Renal pelvis (tissue), 12 donors: ENCODE measurements at places on chromosomes 11 and 22. TPM values are rescaled to one million over a fixed set of nuclear protein-coding genes. Genes with fewer than 3 reads are reported as not detected.

DNA sequence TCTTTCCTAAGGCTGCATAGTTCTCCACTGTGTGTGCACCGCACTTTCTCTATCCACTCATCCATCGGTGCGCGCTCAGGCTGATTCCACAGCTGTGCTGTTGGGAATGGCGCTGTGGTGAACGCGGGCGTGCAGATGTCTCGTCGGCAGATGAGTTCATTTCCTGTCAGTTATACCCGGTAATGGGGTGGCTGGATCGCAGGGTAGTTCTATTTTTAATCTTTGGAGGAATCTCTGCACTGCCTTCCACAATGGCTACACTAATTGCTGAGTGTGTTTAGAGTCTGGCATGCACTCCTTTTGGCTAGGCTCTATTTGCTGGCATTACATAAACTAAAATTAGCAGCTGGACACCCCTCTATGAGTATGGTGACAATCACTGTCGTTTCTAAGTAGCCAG, 27.9 kb upstream of the KRTAP5-7 start:
- DNase-seq, result no peak

DNA sequence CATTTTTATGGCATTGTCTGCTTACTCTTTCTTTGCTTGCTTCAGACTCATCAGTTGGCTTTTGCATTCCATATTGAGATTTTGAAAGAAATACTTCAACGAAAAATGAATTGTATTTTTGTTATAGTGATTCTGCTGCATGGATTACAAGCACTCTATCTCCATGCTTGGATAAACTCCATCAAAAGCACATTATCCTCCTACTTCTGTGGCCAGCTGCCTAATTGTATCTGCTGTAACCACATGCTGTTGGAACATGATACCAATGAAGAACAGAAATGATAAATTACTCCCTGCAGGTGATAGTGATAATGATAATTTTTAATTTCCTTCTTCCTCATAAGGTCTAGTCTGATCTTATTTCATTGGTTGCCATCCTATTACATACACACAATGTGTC, 100.8 kb downstream of the PRMT3 start:
- DNase-seq, result peak; percentile 9

DNA sequence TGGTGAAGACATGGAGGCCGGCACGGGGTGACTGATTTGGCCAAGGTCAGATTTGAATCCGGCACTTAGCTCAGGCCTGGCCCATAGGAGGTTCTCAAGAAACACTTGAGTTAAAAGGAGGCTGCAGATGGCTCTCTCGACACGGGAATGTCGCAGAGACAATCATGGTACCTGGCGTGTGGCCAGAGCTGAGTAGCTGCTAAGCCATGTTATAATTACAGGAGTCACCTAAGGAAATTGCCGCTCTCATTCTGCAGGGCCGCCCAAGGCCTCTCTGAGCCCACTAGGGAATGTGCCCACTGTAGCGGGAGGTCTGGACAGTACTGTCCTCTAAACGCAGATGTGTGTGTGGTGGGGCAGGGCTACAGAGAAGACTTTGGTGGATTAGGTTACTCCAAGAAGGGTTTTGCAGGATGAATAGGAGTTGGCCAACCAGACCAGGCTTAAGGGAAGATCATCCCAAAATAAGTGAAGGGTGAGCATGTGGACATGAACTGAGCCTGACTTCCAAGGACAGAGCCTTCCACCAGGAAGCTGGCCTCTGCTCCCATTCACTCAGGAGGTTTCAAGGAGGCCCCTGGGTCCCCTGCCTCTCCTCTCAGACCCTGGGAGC, 19.3 kb upstream of the PRR5 start:
- no peak for DNase-seq

DNA sequence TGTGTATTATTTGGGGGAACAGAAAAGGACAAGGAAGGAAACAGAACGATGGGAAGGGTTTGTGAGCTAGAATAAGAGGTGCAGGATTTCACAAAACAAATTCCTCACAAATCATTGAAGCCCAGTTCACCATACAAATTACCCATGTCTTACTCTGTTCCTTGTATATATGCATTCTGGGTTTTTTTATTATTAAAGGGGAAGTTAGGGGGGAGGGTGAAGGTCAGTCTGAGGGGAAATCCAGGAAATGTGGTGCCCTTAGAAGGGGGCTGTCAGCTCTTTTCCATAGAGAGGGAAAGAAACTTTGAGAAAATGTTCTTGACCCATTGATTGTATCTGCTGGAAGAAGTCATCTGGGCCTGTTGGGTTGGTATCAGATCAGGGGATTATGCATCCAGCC, 90.8 kb downstream of the RNF169 start:
- no peak for DNase-seq

- no peak for DNase-seq
Observed at GRCh38 chr11:44451706-44452105, 113.8 kb upstream of the CD82 start.

- peak; percentile 71 for DNase-seq
Observed at GRCh38 chr11:130606781-130607511, 158.5 kb downstream of the ADAMTS15 start.

- DNase-seq, result no peak
Observed at GRCh38 chr22:35802885-35803284, 85.2 kb downstream of the APOL5 start.

GRCh38 chr11:22539821-22540256, 85.8 kb downstream of the FANCF start:
- no peak for DNase-seq

DNA sequence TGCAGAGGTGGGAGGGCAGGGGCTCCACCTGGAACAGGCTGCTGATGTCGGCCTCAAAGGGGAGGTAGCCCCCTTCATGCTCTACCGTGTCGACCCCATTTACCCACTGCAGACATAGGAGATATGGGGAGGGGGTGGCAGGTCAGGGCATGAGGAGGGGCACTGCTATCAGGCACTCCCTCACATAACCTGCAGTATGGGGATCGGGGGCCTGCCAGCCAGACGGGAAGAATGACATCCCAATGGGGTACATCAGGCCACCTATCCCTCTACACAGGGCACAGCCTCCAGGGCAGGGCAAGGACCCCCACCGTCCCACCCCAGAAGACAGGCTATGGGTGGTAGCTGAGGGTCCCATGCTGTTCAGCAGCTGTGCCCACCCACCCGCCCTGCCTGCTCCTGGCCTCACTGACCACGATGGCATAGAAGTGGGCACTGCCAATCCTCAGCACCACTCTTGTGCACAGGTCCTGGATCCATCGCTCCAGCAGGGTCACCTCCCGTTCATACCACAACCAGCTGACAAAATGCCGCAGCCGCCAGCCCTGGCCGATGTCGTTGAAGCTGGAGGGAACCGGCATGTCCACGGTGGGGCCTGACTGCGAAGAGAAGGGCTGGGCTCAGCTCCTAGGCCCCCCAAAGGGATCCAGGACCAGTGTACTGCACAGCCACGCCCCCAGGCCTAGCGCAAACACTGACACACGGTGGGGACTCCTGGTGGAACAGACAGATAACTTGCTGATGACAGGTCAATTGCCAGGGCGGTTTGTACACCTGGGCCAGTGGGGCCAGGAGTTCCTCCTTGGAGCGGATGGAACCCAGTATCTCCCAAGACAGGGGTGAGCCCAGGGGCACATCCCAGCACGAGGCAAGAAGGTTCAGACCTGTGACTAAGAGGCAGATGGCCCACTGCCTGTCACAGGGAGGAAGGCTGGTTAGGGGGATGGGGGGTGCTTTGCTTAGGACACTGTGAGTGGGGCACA, 24.1 kb downstream of the RGL4 start:
- no peak for DNase-seq

OR8A1 gene
- not detected for polyA plus RNA-seq

CCDC89 gene
- 3.1 TPM for polyA plus RNA-seq

RIMBP3C gene
- 0.36 TPM for polyA plus RNA-seq

ANO1 gene
- 16.8 TPM for polyA plus RNA-seq

HBD gene
- 1.1 TPM for polyA plus RNA-seq

TRPC6 gene
- 7.9 TPM for polyA plus RNA-seq
